ENCODE measurements at places on chromosomes 2 and 18.

GRCh38 chr2:240559286-240559685, 871 bp upstream of the DUSP28 start:
- no peak for DNase-seq

DNA sequence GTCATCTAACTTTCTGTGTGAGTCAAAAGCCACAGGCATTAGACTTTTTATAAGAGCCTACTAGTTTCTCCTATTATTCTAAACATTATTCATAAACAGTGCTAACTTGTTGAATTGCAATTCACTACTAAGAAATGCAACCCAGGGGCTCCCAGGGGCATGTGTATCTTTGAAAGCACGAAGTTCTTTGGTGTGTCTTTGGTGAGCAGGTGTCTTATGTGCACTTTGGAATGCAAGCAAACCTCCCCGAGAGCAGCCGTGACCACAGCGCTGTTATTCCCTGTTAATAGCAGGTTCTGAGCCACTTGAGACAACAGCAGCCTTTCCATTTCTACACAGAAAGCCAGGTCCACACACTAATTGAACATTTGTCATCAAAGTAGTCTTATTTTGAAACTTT, 123.5 kb downstream of the PRKRA start:
- DNase-seq = no peak

- no peak for DNase-seq
Observed at GRCh38 chr18:57439985-57440330, 4.8 kb downstream of the ONECUT2 start.

GRCh38 chr2:121860033-121860757, 104.7 kb downstream of the TSN start:
- peak; percentile 77 for DNase-seq

GRCh38 chr18:9867071-9867594, 18.6 kb upstream of the TXNDC2 start:
- DNase-seq = no peak

DNA sequence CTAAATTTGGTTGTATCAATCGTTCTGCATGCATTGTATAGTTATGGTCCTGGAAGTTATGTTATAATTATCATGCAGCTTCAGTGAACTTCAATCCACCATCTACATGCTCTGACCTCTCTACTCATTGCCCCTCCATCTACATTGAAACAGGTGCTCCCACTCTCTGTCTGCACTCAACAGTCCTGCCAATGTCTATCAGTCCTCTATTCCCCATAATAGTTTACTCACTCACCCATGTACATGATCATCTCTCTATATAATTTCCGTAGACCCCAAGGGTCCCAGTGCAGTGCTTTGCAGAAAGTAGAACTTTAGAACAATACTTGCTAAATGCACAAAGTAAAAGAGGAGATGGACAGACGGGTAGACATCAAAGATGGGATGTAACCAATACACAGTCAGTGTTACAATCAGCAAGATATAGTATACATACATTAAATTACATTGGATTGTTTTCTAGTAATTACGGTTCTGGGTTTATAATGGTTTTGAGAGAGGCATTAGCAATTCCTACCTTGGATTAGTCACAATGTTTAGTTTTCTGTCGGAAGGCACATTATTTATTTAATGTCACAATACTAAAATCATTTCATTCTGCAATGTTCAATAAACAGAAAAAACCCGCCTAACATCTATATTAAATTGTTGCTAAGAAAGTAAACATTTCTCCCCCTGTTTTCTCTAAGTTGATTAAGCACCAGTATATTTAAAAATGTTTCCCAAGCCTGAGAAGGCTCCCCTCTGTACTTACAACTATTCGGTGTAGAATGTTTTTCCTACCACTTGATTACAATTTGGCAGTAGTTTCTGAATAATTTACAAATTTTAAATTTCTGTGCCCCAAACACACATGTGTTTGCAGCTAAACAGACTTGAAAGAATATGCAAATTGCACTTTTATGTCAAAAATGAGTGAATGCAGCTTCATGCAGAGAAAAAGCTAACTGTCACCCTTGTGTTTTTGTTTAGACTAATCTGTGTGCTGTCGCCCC, 94.4 kb upstream of the SIX2 start:
- no peak for DNase-seq

GRCh38 chr2:213018340-213018901, 133.0 kb downstream of the IKZF2 start:
- no peak for DNase-seq

- peak; percentile 74 for DNase-seq
Observed at GRCh38 chr2:73823916-73824523, 4.7 kb upstream of the STAMBP start.

DNA sequence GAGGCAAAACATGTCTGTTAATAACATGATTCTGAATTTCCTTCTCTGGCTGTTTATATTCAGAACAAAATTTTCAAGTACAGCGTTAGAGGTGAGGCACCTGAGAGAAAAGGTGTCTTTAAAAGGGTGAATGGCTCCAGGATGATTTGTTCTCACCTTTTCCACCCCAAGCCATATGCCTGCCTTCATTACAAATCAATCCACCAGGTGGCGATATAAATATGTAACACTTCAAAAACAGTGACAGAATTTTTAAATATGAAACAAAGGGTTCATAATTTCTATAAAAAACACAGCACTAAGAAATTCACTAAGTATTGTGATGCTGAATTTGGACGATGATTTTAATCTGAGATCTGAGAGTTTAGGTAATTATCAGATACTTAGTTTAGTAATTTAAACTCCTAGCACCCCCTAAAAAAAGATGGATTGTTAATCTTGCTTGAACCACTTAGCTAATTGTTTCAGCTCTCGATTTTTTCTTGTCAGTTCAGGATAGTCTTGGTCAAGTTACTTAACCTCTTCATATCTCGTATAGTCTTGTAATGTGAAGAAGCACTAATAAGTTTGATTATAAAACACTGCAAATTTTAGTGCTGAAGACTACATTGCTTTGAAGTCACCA, 528.8 kb downstream of the CPS1 start:
- peak; percentile 11 for DNase-seq

DNA sequence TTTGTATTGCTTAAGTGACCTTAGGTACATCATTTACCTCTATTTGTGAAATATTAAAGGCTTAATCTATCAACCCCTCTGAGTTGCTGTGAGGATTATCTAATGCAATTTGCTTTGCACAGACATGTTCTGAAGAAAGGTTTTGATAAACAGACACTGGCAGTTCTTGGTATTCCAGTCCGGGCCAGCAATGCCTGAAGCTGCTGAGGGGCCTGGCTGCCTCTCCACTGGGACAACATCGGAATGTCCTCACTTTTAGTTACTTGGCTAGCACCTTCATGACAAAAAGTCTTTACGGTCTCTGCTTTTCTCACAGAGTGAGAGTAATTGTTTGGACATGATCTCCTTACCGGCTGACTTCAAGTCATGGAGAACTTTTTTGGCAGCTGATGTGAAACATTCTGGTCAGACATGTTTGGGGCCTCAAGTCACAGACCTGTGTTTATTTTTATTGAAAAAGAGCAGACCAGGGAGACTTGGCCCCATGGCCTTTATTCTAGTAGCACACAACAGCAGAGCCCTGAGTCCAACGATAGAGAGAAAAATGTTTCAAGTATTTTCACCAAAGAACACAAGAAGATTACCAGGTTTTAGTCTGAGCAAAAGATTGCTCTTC, 1112.3 kb upstream of the FANCL start:
- DNase-seq = no peak

- DNase-seq = no peak
Observed at GRCh38 chr2:240593026-240593702, 6.6 kb downstream of the CAPN10 start.

GRCh38 chr2:237440819-237441281, 26.9 kb upstream of the COL6A3 start:
- peak; percentile 54 for DNase-seq

DNA sequence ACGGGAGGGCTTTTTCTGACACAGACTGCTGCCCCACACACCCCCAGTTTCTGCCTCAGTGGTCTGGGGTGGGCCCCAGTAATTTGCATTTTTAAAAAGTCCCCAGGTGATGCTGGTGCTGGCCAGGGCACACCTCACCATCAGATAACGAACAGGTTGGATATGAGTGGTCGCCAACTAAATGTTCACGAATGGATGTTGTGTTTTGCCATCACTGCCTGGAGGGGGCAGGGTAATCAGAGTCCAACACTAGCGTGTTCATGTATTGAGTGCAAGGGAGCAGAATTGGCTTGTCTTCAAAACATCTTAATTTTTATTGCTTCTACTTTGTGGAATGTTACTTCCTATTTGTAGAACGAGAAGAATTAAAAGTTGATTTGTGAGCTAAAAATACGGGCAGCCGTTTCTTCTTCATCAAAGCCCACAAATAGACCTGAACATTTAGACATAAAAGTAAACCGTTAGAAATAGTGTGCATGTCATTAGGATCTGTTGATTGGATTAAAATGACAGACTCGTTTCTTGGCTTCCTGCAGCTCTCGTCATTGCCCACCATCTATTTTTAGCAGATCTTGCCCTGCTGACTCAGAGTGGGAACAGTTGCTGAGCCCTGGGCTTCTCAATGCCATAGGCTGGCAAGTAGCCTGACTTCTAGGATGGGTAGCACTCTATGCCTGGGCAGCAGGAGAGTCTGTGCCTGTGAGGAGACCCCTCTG, 45.2 kb downstream of the NCK2 start:
- peak; percentile 78 for DNase-seq

DNA sequence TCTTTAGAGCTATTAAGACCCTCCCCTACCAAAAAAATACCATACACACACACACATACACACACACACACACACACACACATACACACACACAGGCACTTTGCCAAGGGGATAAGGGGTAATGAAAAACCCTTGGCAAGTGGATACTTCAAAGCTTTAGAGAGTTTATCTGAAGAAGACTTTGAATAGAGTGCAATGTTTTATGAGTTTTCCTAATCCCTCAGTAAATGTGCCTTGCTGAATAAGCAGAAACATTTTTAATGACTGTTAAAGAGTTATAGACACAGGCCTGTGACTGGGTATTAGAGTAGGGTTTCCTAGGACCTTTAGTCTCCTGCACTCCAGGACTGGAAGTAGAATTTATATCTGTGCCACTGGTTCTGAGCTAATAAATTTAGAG, 75.5 kb upstream of the CTAGE1 start:
- no peak for DNase-seq

DNA sequence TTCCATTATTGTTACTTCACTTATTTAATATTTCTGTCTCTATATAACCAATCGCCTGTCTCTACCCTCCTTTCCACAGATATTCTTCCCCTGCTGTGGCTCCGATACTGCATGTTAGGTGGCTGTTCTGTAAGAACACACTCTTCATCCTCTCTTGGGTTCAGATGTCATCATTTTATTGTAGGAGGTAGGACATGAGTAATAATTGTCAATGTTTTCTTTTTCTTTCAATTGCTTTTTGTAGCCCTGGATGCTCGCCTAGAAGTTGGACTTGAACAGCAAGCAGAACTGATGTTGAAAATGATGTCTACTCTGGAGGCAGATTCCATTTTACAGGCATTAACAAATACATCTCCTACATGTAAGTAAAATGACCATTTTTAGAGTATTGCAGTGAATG, 128.6 kb downstream of the BIRC6 start:
- peak; percentile 52 for DNase-seq

- no peak for DNase-seq
Observed at GRCh38 chr18:29060349-29060748, 883.4 kb upstream of the CDH2 start.

- DNase-seq = no peak
Observed at GRCh38 chr2:41576423-41576822, 471.4 kb upstream of the PKDCC start.

DNA sequence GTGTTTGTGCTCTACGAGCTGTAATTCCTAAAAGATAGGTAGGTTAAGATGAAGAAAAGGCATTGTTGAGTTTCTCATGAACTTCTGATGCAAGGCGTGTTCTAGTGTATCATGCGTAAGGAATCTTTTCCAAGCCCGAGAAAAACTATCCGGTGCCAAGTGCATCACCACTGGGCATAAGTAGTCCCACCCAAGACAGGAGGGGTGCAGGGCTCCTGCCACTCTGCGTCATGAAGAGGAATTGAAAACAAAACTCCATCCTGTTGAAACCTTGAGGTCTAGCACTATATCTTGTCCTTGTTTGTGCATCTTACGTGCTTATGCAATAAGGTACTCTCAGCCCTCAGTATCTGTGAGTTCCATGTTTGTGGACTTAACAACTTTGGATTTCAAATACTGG, 45.7 kb downstream of the RAB31 start:
- DNase-seq = no peak

DNA sequence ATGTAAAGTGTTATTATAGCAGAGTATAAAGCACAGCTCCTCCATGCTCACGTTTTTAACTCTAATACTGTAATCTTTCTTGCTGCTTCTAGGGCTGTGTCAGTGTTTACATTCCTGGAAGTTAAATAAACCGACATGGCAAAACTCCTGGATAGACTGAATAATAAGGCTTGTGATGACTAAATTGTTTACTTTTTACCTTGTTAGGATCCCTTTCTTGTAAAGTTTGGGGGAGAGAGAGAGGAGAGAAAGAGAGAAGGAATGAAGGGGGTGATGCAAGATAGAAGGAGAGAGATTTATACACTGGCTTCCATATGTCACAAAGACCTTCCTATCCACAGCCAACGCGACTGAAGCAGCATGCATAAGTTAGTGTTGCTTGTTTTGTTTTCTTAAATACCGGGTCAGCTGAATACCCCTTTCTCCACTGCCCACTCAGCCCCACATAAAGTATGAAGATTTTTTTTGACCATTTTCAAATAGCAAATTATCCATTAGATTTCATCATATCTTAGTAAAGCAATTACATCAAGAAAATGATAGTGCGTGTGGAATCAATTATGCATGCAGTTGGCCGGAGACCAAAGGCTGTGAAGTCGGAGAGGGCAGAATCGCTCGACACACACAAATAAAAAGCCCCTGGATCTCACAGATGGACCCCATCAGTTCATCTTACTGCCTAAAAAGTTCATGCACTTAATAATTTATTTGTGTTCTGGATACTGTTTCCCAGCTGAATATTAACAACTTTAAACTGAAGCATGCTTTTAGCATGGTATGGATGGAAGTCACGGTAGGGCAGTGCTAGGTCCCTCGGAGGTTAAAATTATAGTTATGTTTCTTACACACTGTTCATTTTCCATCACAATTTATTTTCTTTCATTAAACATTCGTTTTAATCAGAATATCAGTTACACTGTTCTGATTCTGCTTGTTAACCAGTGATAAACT, 20.1 kb downstream of the BCL11A start:
- DNase-seq = peak; percentile 90

DNA sequence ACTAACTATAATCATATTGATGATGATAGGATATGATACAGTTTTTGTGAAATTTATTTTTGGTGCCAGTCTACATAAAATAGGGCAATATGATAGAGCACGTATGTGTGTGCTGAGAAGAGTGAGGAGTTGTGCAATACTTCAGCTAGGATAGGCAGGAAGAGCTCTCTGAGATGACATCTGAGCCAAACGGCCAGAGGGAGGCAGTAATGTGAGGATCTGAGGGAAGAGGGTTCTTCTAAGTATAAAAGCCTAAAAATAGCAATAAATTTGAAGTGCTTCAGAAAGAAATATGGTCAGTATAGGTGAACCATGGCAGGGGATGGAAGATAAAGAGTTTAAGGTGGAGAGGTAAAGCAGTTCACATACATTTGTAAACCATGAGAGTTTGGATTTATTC, 102.5 kb downstream of the OLA1 start:
- no peak for DNase-seq
